Skin of body (tissue), 3 donors: ENCODE measurements at places on chromosomes 7 and 10. TPM values are rescaled to one million over a fixed set of nuclear protein-coding genes. Genes with fewer than 3 reads are reported as not detected.
A peak's percentile ranks its signal among the peaks of the same experiment; 100 is the strongest.

DENND2A gene
- 24.9 TPM for total RNA-seq

GPNMB gene
- total RNA-seq: 208 TPM

DOCK1 gene
- total RNA-seq: 80.8 TPM

DNA sequence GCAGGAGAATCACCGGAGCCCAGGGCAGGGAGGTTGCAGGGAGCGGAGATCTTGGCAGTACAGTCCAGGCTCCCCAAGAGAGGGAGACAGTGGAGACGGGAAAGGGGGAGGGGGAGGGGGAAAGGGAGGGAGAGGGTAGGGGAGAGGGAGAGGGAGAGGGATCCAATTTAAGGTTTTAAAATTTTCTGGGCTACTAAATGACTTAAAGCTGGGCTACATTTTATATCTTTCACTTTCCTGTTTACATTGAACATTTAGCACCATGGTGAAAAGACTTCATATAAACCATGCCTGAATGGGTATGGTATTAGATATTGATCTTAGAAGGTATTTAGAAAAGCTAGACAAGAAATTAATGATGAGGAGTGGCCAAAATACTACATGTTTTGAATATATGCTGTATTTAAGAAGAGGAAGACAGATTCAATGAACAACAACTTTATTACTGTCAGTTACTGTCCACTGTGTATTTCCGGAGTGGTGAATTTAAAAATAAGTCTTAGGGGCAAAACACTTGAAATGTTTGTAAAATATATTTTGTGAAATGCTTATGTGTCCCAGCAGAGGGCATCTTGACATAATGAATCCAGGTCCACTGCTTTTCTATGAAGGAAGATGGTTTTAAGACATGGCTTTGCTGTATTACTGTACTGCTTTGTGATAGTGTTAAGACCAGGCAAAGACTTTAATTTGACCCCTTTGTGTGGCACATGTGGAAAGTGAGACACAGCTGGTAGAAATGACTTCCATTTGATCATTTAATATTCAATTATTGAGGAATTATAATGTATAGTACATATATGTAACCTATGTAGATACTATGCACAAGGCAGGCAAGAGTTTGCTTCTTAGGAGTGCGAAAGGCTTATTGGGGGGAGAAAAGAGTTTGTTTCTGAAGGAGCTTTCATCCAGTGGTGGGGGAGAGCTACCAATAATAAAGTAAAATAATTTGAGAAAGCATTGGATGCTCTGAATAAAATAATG, 52.8 kb downstream of the NRF1 start:
- DNase-seq: peak; percentile 35

- no peak for DNase-seq
These were observed 348.5 kb downstream of the CXCL12 start for GRCh38 chr10:44036425-44036824.

DNA sequence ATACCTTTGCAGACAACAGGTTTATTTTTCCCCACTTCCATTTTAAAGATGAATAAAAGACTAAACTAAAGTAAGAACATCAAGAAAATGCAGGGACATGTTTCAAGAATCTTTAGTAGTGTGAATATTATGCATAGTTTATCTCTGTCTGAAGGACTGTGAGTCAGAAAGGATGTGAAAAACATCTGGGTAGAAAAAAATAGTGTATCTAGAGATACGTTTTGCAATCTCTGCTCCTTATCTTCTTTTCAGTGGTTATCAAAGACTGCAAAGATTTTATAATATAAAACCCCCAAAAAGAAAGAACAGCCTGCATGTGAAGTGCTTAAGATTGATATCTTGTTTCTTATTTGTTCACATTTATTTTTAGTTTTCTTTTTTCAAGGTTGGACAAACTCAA, 101.9 kb upstream of the ARHGAP21 start:
- DNase-seq: no peak
